ENCODE measurements at places on chromosomes 7 and 10. TPM values are rescaled to one million over a fixed set of nuclear protein-coding genes. Genes with fewer than 3 reads are reported as not detected.

- no peak overlapping the region for H3K4me3 ChIP-seq
- peak; percentile 80 for DNase-seq
- H3K27me3 ChIP-seq, result no peaks in the 10 kb centered on the region
- H3K4me1 ChIP-seq, result no peaks in the 10 kb centered on the region
- H3K27ac ChIP-seq, result no peak overlapping the region
These were observed 25.1 kb downstream of the CASP7 start for GRCh38 chr10:113704637-113705343.

DNA sequence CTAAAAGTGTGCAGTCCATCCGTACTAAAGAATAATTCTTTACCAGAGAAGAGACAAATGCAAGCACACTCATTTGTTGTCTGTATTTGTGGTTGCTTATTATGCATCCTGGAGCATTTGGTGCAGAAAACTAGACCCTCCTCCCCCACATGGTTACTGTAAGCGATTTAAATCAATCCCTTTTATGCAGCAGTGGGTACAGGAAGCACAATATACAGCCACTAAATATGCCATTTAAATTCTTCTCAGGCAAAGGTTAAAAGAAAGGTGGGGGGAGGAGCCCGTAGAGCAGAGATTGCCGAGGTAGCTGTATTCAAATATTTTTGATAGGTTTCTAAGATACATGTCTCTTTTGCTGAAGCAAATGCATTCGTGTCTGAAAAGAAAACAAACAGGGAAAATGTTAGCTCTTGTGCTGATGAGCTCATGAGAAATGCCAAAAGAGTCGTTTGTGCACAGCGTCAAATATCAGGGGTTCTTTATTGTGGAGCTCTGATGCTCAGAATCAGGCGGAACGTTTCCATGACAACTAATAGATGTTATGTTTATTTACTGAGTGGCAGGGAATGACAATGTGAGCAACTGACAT lies 131.3 kb upstream of the NPVF start:
- no peak overlapping the region for H3K27ac ChIP-seq
- H3K27me3 ChIP-seq, result no peaks in the 10 kb centered on the region
- H3K4me3 ChIP-seq, result no peak overlapping the region
- H3K4me1 ChIP-seq, result no peaks in the 10 kb centered on the region
- H3K36me3 ChIP-seq, result no peaks in the 10 kb centered on the region

DNA sequence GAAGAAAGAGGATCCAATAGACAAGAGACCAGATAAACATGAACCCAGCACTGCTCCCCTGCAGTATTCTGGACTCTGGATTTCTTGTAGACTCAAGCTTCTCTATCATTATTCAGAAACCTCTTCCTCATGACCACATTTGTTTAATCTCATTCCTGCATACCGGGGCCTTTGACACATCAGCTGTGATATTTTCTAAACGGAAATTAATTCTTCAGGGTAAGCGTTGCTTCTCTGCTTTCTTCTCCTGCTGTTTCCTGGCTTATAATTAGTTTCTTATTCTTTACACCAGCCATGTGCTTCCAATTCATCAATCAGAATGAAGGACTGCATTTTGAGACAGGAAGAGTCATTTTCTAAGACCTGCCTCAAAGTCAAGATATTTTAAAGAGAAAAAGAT lies 54.2 kb upstream of the TARP start:
- H3K27ac ChIP-seq, result no peak overlapping the region
- H3K4me3 ChIP-seq, result no peak overlapping the region
- H3K4me1 ChIP-seq, result no peaks in the 10 kb centered on the region
- no peaks in the 10 kb centered on the region for H3K27me3 ChIP-seq

DNA sequence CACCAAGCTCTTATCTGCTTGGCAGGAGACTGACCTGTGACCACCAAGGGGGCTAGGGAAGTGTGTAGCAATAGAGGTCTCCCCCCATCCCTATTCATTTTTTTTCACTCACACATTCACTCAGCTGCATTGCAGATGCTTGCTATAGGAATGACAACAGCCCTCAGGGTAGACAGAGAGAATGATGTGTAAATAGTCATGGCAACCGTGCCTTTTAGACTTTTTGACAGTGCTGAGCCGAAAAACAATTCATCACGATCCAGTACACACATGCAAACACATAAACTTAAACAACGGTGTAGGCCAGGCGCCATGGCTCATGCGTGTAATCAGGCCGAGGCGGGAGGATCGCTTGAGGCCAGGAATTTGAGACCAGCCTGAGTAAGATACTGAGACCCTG lies 7.6 kb upstream of the ELN start:
- no peak for DNase-seq
- no peaks in the 10 kb centered on the region for H3K27me3 ChIP-seq
- no peak overlapping the region for H3K27ac ChIP-seq

DNA sequence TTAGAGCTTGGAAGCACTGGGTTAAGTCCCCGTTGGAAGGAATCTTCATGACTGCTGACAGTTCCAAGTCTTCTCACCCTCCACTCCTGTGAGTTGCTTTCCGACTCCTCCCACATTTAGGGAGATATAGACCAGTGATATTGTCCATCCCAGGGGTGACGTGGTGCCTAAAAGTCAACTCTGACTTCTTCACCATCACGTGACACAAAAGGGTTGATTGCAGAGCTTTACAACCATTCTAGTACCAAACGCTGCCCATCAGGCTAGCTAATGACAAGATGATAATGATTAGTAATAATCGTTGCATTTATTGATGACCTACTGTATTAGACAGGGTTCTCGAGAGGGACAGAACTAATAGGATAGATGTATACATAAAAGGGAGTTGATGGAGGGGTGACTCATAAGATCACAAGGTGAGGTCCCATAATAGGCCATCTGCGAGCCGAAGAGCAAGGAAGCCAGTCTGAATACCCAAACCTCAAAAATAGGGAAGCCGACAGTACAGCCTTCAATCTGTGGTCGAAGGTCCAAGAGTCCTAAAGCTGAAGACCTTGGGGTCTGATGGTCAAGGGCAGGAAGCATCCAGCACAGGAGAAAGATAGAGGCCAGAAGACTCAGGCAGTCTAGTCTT lies 85.3 kb upstream of the CARD11 start:
- H3K27ac ChIP-seq, result no peak overlapping the region
- DNase-seq, result no peak
- H3K27me3 ChIP-seq, result no peaks in the 10 kb centered on the region

DNA sequence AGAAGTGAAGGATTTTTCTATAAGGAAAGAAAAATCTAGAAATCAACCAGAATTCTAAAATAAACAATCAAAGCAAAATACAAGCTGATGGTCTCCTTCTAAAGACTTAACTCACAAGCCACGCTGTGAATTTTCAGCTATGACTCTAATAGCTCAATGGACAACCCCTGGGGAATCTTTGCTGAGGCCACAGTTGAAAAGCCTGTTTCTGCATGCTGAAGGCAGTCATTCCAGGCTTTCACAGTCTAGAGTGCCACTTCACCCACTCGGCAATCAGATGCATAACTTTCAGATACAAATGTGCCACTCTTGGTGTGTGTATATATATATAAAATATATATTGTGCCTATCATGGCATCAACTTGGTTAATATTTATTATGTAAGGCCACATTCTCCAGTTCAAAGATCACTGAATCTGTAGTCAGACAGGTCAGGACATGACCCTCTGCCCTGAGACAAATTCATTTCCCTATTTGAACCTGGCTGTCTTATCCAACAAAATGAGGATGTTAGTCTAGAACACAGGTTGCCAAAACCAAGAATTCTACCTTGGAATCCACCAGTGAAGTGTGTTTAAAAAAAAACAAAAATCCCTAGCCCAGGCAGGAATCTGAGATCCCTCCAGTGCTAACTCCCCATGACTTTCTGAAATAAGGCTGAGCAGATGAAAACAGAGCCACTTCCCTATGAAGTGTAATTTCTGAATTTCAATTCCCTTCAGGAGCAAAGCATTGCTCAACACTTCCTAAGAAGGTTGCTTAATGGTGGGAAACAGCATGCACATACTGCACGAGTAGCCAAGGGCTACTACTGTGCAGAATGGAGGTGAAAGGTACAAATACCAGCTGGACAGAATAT lies 9.9 kb downstream of the LIPA start:
- no peaks in the 10 kb centered on the region for H3K27me3 ChIP-seq
- no peak for DNase-seq
- H3K4me1 ChIP-seq, result peaks cover 8% of the 10 kb centered on the region
- H3K4me3 ChIP-seq, result no peak overlapping the region
- no peaks in the 10 kb centered on the region for H3K36me3 ChIP-seq

DNA sequence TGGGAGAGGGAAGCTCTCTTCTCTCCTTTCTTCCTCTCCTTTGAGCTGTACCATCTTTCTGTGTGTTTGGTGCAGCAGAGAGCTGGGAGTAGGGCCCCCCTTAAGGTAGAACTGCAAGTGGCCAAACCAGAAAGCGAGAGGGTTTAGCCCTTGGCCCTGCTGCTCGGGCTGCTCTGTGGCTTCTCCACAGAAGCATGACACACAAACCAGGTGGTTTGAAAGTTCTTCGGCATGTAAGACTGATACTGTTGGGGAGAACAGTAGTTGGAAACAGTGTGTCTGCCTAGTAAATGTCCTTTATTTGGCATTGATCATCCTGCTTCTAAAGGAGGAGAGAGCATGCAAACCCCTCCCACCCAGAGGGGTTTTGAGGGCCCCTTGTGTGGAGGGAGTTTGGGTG lies 277.8 kb downstream of the CELF2 start:
- H3K4me1 ChIP-seq, result no peaks in the 10 kb centered on the region
- no peaks in the 10 kb centered on the region for H3K36me3 ChIP-seq
- no peak overlapping the region for H3K27ac ChIP-seq
- no peaks in the 10 kb centered on the region for H3K27me3 ChIP-seq

DNA sequence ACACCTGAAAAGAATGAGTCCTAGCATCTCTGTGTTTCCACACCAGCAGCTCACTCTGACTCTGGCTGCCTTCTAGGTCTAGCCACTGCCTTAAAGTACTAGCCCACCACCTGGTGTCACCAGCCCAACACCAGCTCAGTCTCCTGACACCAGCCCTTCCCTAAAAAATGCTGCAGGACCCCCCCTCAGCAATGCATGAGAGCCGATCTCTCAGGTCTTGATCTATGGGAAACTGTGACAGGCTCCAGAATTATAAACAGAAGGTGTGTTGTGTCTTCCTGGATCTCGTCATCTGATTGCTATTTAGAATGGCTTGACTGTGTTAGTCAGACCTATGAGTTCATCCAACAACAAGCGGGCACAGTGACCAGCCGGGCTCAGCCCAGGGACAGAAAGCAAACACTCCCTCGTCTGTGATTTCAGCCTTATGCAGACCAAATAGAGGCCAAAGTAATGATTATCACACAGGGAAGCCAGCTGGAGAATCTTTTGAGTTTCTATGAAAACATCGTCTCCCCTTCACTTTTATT lies 66.6 kb downstream of the CUBN start:
- H3K36me3 ChIP-seq, result no peaks in the 10 kb centered on the region
- H3K4me1 ChIP-seq, result no peaks in the 10 kb centered on the region
- H3K4me3 ChIP-seq, result no peak overlapping the region
- no peak overlapping the region for H3K27ac ChIP-seq

AOC1 gene
- total RNA-seq, result not detected

ANK3 gene
- 7.0 TPM for total RNA-seq

STRIP2 gene
- 0.15 TPM for total RNA-seq

CYP3A5 gene
- total RNA-seq, result not detected

Data from Karpas-422 (cell line).